RPMI7951 (cell line): ENCODE measurements at places on chromosomes 5 and 9. TPM values are rescaled to one million over a fixed set of nuclear protein-coding genes. Genes with fewer than 3 reads are reported as not detected.

The PCDHGA5 gene
- 1.5 and 1.8 TPM in 2 replicates for total RNA-seq

- DNase-seq: no peak
These were observed 110.1 kb downstream of the INSYN2B start for GRCh38 chr5:169870211-169870610.

- DNase-seq: no peak
These were observed 74.1 kb downstream of the PAX5 start for GRCh38 chr9:36959681-36960574.

- DNase-seq: no peak
These were observed 145.5 kb downstream of the PAX5 start for GRCh38 chr9:36888551-36888950.

DNA sequence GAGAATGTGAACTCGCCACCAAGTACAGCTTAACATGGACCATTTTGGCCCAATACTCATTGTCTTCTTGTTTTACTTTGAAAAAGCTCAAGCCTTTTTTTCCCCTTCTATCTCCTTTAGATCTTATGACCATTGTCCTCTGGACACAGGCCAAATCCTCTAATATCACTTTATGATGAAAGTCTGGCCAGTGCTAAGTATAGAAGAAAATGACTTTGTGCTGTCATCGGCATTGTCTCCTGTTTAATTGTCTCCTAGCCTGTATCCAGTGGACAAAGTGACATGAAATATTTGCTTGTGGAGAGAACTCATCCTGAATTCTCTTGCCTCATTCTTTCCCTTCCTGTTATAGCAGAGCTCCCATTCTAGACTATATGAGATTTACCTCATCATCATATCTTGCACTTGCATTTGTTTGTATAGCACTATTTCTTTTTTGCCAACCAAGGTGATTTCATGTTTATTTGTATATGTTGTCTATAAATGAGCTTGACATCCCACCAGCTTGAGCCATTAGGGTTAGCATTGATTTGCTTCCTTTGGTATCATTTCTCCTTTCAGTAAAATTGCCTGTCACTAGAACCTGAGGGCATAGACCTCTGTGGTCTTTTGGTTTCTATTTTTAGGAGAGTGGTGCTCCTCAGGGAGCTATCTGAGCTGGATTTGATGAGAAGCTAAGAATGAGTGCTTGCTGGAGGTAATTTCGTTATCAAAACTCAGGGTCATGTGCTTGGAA lies 18.8 kb upstream of the TNFAIP8 start:
- DNase-seq: no peak

- DNase-seq: peak; percentile 38
These were observed 5.1 kb downstream of the TYRP1 start for GRCh38 chr9:12698266-12698665.

DNA sequence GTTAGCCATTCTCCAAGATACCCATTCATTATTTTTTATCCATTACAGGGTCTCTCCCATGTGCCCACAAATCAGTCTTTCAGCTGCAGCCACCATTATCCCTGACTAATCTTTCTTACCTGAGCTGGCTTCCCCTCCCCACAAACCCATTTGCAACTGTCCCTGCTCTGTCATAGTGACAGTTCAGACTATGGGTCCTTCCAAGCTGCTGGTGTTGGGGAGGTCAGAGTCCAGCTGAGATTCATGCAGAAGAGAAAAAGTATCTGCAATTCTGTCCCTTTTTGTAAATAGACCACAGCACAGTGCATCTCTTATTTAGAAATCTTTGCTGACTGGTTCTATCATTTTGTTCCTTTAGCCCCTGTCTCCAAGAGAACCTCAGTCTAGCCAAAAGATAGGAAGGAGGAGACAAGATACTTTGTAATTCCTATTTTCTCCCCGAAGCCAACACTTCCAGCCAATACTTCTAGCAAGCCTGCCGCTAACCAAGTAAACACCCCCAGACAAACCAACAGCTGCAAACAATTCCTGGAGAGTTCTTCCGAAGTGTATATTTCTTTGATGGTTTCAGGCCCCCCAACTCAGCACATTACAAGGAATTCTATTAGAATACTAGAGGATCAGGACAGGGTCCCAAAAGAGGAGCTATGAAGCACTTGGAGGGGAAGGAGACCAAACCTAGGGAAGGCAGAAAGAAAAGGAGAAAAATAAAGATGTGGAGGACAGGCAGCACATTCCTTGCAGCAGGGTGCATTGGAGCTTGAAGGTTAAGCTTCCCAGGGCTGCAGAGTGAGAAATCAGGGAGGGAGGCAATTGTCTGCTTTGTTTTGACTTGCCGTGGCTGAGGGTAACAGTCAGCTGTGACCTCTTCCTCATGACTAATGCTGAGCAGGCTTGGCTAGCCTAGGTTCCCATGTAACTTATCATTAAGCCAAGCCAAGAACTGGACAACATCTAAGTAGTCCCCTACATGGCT lies 148.5 kb downstream of the SGCD start:
- peak; percentile 87 for DNase-seq

- no peak for DNase-seq
These were observed 21.3 kb downstream of the NR6A1 start for GRCh38 chr9:124749781-124750180.

DNA sequence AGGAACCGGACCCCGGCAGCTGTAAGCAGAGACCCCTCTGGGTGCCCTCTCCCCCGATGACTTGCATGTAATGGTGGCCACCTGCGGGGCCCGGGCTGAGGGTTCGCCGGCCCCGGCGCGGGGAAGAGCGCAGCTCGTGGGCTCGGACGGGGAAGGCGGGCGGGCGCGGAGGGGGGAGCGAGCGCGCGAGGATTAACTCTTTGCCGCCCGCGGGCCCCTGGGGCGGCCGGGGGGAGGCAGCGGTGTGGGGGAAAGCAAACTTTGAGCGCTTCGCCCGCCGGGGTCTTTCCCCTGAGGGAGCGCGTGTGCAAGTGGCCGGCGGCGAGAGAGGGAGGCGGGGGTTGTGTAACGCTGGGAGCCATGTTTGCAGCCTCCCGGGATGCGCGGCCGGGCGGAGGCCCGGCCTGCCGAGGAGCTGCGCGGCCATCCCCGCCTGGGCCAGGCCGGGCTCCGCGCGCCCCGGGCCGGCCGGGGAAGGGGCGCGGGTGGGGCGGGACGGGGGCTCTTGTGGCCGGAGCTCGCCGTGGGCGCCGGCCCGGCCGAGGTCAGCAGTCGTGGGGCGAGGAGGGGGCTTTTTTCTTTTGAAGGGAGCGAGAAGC lies 547 bp downstream of the ANP32B start:
- peak; percentile 51 for DNase-seq

- peak; percentile 71 for DNase-seq
These were observed 36.3 kb downstream of the FAM163B start for GRCh38 chr9:133572821-133573361.

DNA sequence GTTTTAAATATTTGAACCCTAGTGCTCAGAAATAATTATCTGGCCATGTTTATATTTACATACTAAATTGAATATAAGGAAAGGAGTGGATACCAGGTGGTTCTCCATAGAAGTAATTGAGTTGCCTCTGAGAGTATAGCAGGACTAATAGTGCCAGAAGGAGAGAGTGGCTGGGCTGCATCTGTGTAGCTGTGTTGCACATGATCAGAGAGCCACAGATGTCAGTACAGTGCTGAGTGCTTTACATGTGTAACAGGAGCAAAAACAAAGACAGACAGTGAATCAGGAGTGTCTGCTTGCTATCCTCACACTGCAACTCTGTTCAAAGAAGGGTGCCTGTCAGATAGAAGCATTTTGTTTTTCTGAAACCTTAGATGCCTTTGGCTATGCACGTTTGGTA lies 353.9 kb upstream of the PAPPA start:
- DNase-seq: no peak

- DNase-seq: no peak
These were observed 90.1 kb upstream of the SLC12A2 start for GRCh38 chr5:127993476-127993875.

DNA sequence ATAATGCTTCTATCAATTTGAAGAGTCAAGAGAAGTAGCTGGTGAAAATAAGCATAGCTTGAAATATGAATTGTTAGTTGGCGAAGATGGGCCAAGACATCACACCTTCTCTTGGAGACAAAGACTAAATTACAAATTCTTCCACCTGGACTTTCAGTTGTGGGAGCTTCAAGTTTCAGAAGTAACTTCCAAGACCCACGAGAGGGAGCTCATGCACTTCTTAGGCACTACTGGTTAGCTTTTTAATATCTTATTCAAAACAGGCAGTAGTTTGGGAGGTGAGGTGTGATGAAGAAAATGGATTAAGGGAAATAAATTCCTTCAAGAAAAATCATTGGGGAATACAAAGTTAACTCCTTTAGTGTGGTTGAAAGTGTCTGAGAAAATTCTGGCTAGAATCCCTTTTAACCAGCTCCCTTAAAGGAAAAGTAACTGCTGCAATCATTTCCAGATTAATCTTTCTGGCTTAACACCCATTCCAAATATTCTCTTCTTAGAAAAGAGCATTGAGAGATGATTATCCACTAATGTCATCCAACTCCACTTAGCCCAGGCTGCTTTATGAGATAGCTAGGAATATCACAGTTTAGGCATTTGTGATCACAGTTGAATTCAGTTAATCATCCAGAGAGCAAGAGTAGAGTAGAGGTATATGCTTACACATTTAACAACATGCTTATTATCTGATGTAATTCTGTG lies 139.5 kb upstream of the DMRTA1 start:
- DNase-seq: peak; percentile 56

DNA sequence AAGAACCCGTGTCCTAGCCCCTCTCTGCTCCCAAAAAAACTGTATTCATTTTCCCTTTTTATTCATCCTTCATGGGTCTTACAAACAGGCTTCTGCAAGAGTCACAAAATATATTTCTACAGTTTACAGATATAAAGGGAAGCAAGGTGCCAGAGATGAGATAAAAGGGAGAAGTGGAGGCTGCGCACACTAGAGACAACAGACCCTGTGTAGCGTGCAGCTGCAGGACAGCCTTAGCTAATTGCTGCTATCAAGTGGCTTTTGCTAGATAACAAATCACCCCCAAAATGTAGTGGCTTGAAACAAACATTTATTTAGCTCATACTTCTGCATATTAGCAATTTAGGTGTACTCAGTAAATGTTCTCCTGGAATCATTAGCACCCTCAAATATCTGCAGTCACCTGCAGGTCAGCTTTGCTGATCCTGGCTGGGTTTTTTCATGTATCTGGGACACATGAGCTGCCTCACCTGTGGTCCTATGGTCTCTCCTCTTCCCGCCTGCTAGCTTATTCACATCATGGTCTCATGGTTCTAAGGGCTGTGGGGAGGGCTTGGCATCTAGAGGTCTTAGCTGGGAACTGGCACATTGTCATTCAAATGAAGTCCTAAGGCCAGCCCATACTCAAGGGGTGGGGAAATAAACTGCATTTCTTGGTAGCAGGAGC lies 29.4 kb downstream of the ARHGEF37 start:
- DNase-seq: no peak
